CD8-positive, alpha-beta T cell (primary cell): ENCODE measurements at places on chromosomes 11 and 22.

GRCh38 chr11:57712256-57713150 lies at the start of gene TMX2:
Gene TMX2, plus strand, starts transcription at chr11:57712593. Its CDS starts 26 bp downstream, at chr11:57712619.
- DNase-seq: peak; percentile 93

DNA sequence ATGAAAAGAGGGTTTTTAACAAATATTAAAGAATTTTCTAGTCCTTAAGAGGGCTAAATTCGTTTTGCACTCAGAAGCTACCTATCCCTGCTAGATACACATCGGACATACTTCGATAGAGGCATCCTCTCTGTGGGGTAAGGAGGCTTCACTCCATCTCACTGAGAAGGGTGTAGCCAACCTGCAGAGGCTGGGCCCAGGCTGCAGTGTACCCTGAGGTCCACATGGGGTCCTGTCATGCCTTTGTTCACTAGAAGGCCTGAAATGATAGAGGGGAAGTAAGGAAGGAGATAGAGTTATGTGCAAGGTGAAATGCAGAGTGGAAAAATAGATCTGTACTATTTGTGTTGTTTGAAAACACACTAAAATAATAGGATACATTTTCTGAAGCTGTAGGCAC lies 45.6 kb downstream of the IGSF9B start:
- no peak for DNase-seq

DNA sequence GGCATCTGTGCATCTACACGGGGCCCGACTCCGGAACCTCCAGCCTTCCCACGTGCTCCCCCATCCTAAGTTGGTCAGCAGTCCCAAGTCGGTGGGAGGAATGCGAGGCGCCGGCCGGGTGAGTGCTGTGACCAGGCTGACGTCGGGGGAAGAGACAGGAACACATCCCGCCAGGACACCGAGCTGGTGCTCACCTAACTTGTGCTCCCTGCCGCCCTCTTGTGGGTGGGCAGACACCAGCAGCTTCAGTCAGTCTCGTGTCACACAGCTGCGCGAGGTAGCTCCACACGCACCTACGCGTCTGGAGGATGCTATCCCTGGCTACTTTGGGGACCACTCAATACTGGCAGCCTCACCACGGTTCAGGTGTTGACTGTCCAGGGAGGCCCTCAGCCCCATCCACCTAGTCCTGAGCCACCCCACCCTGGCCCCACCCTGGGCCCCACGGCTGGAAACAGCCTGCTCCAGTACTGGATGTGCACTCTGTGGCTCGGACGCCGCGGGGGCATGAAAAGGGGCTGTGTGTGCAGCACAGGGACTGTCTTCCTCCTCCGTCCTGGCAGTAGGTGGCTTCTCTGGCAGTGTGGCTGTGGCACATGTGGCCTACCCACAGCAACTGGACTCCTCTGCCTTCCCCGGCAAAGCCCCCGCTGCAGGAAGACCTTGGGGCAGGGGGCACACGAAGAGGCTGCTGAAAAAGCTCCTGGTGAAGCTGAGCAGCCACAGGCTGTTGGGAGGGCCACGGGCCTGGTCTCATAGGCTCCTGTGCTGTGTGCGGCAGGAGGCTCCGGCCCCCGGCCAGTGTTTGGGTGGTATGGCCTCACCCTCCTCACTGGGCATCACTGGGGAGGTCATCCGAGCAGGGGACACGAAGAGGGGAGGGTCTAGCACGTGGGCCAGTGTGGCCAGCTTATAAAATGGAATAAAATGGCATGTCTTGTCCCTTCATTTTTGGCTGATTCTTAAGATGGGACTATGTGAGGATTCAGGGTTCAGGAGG lies 11.2 kb upstream of the BID start:
- DNase-seq: peak; percentile 80

DNA sequence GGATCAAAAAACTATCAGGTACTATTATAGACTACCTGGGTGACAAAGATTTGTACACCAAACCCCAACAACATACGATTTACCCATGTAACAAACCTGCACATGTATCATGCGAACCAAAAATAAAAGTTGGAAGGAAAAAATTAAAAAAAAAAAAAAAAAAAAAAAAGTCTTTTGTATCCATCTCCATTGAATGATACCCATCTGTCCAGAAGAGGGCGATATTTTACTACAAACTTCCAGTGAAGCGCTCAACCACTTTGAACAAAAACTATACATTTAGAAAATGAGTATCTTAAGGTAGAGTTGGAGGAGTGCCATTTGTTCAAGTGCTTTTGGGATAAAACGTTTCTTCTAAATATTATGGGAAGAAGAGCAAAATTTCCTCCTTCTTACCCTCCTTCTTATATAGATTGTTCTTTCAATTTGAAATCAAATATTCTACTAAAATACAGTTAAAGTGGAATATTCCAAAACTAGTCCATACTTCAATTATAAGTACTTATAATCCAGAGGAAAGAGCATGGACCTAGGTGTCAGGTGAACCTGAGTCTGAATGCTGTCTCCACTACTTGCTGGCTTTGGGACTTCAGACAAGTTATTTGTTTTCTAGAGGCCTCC lies 23.3 kb downstream of the ARL14EP start:
- no peak for DNase-seq

DNA sequence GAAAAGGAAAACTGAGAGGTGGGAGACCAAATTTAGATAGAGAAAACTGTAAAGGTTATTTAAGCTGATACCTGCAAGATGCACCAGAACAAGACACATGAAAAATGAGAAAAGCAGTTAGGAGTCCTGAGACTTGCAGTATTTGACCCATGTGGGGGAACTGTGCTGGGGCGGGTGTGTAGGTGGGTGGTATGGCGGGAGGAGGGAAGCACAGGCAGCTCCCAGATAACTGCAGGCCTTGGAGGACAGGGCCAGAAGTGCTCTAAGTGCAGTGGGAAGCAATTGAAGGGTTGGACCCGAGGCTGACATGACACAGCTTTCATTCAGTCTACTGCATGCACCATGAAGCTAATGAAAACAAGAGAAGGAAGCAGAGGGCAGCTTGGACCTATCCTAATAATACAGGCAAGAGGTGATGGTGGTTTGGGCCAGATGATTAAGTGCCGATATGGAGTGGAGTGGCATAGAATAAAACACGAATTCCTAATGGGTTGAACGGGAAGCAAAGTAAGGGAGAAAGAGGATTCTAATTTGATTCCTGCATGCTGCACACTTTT lies 48.0 kb upstream of the ANO3 start:
- DNase-seq: no peak

DNA sequence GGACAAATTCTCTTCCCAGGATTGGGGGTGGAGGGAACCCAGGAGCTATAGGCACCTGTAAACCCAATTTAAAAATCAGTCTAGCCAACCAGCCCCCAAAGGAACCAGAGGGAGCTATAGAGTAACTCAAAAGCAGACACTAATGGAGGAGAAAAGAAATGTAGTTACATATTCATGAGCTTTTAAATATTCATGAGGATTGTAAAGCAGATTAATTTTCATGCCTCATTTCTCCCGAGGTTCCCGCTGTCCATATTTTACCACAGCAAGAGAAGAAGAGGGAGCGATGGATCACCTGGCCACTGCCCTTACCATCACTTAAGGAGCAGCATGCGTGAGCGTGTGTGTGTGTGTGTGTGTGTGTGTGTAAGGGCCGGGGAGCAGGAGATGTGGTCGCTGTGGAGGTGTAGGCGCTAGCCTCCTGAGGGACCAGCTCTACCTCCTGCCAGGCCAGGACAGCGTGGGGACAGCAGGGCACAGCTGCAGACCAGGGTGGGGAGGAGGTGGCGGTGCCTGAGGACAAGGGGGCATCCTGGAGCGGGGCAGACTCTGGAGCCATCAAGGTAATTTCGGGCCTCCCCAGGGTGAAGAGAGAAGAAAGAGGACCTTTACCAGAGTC lies 100.7 kb upstream of the THY1 start:
- DNase-seq: no peak

DNA sequence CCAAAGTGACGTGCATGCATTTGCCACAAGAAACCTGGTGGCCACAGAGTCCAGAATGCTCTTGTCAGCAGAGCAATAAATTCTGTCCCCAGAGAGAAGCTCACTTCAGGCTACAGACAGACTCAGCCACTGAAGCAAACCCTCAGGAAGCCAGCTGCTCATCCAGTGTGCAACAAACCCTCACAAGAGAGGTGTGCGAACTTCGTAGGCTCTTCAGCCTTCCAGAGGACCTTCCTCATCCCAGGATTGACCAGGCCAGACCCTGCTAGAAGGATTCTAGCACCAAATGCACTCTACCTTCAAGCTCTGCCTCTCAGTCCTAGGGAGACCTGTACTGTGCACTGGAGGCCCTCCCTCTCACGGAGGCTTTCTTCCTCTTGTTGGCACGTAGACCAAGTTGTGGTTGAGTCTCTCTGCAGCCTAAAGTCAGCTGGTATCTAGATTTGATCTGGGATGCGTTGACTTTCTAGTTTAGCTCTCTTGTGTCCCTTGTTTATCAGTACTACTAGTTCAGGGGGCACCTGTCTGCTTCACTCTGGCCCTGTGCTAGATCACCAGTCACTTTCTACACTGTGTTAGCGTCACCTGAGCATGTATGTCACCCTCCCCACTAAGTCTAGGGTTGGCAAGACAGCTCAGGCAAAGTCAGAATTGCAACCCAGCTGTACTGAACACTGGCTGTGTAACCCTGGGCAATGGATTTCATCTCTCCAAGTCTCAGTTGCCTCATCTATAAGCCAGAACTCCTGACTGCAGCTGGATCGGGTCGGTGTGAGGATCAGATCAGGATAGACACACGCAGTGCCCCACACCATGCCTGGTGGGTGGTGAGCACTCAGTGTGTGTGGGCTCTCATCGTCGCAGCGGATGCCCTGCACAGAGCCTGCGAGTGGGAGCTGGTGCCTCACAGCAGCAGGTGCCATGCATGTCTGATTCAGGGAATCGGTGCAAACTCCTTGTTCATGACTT lies 22.1 kb upstream of the TMPRSS13 start:
- DNase-seq: peak; percentile 48

DNA sequence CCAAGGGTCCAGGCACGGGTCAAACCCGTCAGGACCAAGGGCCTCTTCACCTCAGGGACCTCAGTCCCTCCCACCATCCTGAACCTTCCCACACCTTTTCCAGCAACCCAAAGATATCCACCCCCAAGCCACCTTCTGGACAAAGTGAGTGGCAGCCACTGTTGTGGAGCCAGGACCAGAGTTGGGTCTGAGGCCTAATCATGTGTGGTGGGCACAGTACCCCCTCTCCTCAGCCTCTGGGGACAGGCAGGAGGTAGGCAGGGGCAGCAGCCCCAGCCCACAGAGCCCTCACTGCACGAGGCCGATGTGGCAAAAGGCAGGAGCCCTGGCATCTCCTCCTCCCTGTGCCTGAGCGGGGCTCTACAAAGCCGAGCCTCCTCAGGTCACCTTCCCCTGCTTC lies 2.5 kb downstream of the KCNJ11 start:
- DNase-seq: no peak

- no peak for DNase-seq
These were observed 29.0 kb downstream of the PDE3B start for GRCh38 chr11:14672635-14673034.
